ENCODE measurements at places on chromosomes 4 and X.

GRCh38 chr4:80540785-80541469, 205.4 kb downstream of the CFAP299 start:
- DNase-seq = no peak

GRCh38 chr4:88690355-88690754, 7.3 kb downstream of the NAP1L5 start:
- no peak for DNase-seq

DNA sequence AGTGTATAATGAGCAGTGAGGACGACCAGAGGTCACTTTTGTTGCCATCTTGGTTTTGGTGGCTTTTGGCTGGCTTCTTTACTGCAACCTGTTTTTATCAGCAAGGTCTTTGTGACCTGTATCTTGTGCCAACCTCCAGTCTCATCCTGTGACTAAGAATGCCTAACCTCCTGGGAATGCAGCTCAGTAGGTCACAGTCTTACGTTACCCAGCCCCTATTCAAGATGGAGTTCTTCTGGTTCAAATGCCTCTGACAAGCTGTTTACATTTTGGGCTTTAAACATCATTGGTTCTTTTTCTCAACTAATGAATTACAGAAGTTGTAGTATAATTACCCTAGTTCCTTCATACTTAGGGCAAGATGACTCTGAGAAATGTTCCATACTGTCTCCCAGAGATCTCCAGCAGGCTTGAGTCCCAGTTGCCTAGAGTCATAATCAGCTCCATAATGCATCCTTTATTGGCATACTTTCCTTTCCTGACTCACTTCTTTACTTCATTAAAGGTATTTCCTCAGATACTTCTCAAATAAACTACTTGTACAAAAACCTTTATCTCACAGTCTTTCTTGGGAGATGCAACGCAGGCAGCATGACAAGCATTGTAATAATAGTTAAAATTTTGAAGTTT, 136.5 kb downstream of the KDM6A start:
- DNase-seq = no peak

GRCh38 chrX:20144491-20144890, 2.9 kb upstream of the EIF1AX start:
- no peak for DNase-seq

- no peak for DNase-seq
These were observed 535.5 kb downstream of the MID1IP1 start for GRCh38 chrX:39336671-39337311.

GRCh38 chr4:19924761-19925160, 326.9 kb upstream of the SLIT2 start:
- DNase-seq = no peak

- DNase-seq = no peak
These were observed 309.1 kb upstream of the KLF3 start for GRCh38 chr4:38354872-38355271.

DNA sequence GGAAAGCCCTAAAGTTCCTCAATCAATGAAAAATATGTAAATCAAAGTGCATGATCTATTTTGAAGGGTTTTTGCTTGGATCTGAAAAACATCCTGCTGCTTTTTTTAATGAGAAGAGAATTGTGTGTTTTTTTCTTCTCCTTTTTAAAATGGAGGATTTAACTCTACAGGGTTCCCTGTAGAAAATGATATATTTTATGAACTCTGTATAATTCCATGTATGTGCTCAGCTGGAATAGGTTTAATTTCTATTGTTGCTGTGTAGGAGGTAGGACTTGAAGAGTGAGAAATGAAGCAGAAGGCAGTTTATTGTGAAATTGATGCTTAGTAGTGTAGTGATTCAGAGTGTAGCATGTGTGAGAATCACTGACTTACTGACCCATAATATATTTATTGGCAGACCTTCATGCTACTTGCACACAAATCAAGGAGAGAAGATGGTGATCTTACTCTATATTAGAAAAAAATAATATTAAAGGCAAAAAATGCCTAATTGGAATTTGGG, 286.8 kb upstream of the FSTL5 start:
- DNase-seq = no peak

DNA sequence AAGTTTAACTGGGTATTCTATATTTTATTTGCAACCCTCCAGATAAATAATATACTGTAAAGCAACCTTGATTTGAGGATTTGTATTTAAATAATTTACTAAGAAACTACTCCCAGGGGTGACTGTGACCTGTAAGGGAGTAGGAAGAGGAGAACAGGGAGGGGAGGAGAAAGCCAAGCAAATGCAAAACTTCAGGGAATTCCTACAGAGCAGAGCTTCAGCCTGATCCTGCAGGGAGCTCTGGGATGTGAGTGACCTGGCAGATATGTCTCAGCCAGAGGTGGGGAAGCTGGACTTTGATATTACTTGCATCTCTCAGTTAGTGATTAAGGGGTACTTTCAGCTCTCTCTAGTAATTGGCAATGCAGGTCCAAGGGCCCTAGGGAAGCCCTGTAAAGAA, 302.0 kb downstream of the FRMPD4 start:
- DNase-seq = no peak

DNA sequence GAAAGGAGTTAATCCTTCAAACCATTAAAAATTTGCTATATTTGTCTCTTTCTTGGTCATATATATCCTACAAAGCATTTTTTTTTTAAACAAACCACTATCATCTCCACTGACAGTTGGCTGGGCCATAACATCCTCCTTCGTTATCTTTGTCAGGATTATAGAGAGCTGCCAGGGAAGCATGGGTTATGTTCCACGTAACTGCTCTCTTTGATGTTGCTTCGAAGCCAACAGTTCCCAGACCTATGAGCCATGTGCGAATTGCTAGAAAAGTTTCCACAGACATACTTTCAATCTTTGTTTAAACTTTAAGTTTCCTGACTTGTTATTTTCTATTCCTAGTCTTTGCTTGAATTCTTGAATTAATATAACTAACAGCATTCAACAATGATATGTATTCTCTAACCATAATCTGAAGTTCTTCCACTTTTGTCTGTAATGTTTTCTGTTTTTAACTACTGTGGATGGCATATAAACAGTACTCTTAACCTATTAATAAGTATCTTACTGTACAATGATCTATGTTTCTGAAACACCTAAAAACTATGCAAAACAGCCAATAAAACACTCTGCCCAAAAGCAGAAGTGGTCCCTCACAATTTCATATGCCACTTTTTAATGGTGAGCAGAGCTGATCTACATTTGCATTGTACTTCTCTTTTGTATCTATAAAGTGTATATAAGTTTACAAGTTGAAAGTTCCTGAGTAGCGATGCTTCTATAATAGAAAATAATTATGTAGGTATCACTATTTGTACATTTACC, 37.9 kb downstream of the EREG start:
- DNase-seq = no peak

- DNase-seq = no peak
These were observed 11.6 kb downstream of the ENAM start for GRCh38 chr4:70640192-70640591.

GRCh38 chr4:140247237-140247636, 93.3 kb upstream of the MAML3 start:
- DNase-seq = no peak

DNA sequence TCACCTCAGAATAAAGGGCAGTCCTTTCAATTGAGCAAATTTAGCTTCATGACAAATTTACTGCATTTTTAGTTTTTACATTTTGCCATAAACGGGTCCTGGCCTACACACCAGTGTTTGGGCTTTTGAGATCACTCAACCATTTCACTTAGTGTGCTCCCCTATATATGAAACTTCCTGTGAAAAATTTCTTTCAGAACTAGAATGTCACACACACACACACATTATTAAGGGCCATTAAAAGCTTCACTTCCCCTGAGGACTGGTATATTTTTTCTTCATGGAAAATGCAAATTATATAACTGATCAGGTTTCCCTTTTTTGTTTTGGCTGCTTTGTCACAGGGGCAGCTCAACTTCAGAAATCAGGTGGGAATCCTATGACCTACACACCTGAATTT, 206.5 kb downstream of the ENOX2 start:
- DNase-seq = no peak

DNA sequence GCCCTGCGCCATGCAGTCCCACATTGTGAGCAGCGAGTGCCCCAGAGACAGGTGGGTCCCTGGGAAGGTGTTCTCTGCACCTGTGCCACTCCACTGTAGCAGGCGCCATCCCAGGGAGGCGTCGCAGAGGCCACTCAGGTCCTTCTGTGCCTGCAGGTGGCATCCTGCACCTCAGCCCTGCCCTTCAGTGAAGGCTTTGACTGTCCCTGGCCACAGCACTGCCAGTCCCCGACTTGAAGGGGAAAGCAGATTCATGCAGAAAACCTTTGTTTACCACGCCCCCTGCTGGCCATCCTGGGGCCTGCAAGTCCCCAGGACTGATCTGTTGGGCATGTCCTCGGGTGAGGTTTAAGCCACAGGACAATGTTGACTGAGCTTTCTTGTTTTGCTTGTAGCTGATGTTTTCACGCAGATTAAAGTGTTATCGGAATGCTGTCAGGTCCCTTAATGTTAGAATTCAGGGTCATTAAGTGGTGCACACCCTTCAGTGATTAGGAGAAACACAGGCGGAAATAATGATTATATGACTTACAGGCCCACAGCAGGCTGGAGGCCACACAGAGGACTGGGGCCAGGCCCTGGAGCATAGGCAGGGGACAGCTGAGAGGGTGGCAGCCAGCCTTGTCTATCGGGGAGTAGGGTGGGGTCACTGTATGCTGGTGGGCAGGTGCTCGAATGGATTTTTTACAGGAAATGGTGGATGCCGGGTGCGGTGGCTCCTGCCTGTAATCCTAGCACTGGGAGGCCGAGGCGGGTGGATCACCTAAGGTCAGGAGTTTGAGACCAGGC, 5.0 kb downstream of the TACC3 start:
- peak; percentile 84 for DNase-seq

DNA sequence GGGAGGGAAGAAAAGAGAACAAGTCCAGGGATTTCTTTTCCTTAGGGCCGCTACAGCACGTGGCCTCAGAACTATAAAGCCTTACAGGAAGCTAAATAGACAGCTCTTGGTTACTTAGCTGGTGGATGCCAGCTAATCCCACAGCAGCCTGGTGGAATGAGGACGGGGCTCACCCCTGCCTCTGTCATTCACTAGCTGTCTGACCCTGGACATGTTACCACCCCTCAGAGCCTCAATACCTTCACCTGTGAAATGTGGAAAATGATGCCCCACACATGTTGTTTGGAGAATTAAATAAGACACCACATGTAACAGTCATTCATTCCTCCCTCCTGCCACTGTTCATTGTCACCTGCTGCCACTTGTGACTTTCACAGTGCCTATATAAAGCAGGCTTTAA, 15.7 kb downstream of the CCKAR start:
- no peak for DNase-seq

DNA sequence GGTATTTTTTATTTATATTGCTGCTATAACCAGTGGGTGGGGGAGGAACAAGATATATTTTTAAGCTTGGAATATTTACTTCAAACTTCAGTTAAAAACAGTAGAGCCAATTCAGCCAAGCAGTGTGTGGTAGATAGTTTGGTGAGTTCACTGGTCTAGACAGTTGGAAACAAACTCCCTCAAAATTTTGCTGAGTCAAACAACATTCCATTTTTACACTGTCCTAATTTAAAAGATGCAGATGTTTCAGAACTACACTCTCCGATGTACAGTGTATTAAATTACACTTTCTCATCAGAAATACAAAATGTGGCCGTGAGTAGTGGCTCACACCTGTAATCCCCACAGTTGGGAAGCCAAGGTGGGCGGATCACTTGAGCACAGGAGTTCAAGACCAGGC, 23.3 kb downstream of the PRKX start:
- DNase-seq = no peak

DNA sequence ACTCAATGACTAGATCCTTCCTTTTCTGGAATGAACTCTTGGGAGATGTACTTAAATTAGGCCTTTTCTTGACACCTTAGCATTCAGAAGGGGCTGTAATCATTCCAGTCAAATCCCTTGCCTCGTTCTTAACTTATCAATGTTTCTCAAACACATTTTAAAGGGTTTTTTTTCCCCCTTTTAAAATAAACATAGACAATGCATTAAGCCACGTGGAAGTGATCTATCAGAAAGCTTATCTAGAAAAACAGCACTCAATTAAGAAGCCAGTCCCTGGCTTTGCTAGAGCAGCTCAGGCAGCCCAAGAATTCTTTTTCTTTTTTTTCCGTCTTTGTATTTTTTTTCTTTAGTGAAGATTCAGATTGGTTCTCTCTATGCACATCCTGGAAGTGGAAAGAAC, 118.2 kb downstream of the PCDH7 start:
- DNase-seq = no peak

- peak; percentile 81 for DNase-seq
These were observed 549 bp downstream of the MSL3 start for GRCh38 chrX:11758400-11759171.

DNA sequence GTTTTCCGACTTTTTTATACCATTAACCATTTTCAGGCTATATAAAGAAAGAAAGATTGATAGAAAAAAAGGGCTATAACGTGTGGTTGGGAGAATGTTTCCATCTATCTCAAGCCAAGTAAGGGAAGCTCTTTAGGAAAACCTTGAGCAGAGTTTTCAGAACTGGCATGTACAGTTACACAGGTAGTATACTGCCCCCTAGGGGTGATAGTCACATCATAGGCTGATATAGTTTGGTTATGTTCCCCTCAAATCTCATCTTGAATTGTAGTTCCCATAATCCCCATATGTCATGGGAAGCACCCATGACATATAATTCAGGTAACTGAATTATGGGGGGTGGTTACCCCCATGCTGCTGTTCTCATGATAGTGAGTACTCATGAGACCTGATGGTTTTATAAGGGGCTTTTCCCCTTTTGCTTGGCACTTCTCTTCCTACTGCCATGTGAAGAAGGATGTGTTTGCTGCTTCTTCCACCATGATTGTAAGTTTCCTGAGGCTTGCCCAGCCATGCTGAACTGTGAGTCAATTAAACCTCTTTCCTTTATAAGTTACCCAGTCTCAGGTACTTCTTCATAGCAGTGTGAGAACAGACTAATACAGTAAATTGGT, 186.8 kb downstream of the TMA16 start:
- no peak for DNase-seq

DNA sequence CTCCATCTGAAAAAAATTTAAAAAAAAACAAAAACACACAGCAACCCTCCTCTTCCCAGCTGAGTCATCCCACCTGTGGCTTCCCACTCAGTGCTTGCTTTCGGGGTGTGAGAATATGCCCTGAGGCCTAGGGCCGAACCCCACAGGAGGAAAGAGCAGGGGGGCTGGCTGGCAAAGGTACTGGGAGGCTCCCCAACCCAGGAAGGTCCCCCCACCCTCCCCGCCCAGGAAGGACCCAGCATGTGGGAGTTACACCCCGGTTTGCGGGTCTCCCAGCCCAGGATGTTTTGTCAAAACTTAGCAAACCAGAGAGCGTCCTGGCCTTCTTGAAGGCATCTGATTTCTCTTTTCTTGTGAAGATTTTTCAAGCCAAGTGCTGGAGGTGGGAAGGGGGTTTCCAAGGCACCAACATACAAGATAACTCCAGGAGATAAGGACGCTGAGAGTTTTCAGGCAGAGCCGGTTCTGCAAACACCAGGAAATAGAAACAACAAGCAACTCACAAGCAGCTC, 25.7 kb upstream of the CSF2RA start:
- DNase-seq = no peak

- no peak for DNase-seq
These were observed 190.7 kb upstream of the CLNK start for GRCh38 chr4:10875144-10875799.

DNA sequence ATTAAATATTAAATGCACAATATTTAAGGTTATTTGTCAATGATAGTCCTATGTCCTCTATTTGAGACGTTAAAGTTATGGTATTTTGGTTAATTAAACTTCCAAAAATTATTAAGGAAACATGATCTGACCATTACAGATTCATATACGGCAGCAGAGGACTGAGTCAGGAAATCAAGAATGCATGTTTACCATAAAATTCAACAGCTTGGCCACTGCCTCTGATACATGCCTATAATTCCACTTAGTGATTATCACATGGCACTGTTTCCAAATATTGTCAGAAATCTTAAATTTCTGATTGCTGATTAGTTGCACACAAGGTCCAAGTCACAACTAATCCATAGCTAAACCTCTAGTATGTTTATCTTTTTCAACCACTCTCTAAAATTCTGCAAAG, 232.2 kb upstream of the UGT8 start:
- DNase-seq = no peak
